ENCODE measurements at places on chromosomes 7 and 10.
A peak's percentile ranks its signal among the peaks of the same experiment; 100 is the strongest.

GRCh38 chr10:3935141-3935540, 150.1 kb upstream of the KLF6 start:
- DNase-seq: no peak

DNA sequence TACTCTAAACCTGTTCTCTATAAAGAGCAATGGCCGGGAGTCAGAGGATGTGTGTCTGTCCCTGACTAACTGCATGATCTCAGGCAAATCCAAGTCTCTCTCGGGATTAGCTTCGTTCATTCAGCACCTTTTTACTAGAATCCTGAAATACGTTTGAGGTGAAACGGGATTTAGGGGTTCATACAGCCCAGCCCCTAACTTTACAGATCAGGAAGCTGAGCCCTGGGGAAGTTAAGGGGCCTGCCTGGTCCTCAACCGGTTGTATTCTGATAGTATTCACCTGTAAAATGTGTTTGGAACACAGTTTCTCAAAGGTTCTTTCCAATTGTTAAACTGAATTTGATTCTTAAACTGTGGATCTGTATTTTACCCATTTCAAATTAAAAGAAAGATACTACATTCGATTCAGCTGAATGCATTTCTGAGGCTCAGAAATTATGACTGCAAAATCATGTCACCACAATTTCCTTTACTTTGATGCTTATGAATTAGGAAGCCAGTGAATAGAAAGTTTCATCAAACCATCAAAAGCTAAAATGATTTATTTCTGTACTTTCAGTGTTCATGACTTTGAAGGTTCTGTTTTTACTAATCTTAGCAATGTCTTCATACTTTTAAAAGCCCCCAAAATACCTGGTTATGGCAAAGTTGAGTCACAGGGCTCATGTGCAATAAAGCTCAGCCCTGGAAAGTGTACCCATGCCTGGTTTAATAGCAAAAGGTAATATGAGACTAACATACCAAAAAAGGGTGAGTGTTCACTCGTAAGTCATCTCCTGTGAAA, 28.9 kb upstream of the EZH2 start:
- DNase-seq: no peak

DNA sequence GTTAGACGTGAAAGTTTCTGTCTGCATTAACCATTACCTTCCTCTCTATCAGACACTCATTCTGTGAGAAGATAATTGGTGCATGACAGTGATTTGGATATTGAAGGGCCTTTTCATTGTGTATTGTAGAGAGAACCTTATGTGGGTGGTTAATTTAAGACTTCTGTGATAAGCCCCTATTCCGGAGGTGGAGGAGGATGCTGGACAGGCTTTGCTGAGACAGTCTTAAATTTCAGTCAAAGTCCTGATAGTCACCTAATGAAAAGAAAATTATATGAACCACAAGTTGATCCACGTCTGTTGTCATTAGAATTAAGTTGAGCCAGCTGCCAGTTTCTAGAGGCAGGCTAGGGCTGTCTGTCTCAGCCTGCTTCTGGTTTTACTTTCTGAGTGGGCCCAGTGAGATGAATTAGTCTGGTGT, 62.9 kb downstream of the CELF2 start:
- no peak for DNase-seq

GRCh38 chr7:11332865-11333228, 359.2 kb downstream of the PHF14 start:
- no peak for DNase-seq

GRCh38 chr10:96655461-96656197, 64.7 kb downstream of the PIK3AP1 start:
- peak; percentile 72 for DNase-seq

GRCh38 chr10:69801094-69801433, 642 bp upstream of the COL13A1 start:
- DNase-seq: peak; percentile 73
